ENCODE measurements at places on chromosomes 5 and 9.

- no peak for DNase-seq
Measured at GRCh38 chr5:147327421-147327820, 92.6 kb downstream of the STK32A start.

DNA sequence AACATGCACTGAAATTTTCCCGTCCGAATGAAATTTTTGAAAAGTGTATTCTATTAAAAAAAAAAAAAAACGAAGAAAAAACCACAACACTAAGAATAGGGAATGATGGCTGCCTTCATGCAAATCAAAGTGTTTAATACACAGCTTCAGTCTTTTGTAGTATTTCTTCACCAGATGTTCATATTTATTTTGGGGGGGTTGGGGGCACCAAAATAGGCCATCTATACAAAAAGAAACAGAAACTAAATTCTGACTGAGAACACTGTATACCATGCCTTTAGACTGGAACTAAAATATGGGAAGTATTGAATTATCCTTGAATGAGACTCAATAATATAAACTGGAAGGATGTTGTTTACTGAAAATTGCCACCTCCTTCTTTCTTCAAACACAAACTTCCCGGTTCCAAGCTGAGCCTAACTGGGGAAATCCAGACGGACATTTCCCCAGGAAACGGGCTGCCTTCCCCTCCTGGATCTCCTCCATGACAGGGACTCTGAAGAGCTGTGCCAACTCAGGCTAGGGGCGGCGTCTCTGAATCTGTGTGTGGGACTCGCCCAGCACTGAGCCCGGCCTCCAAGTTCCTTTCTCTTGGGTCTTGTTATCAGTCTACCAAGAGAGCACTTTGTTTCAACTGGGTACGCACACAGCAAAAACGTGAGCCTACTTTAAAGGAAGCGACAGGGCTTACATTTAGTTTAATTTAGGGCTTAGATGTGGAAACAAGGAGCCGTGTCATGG lies 511.3 kb upstream of the ADAMTS16 start:
- DNase-seq, result no peak

DNA sequence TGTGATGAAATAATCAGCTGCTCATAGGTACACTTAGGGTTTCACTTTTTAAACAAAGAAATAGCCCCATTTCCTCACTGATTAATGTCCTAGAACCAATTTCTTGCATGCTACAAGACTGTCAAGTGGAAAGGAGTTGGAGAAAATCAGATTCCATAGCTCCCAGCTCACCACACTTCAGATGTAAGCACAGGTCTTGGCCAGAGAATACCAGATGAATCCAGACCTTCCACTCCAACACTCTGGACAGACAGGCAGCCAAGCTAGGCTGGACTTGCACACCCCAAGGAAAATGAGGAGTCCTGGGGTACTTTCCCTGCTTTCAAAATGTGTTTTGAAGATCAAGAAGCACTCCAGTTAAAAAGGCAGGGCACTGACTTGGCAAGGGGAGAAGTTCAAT lies 68.5 kb downstream of the KLHL3 start:
- DNase-seq, result no peak

- no peak for DNase-seq
Measured at GRCh38 chr5:82599692-82600091, 321.5 kb upstream of the RPS23 start.

DNA sequence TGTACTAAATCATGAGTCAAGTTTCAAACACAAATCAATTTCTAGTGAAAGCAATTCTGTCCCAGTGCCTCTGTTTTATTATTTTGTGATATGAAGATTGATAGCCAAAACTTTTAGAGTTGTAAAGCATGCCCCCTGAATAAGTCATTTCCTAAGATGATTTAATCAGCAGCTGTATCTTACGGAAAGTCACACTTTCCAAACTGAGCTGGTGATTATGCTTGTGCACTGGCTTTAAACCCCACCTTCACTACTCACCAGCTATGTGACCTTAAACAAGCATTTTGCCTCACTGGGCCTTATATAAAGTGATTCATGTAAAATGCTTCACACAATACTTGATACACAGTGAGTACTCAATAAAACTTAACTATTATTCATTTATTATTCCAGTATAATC lies 78.1 kb downstream of the EDIL3 start:
- no peak for DNase-seq

DNA sequence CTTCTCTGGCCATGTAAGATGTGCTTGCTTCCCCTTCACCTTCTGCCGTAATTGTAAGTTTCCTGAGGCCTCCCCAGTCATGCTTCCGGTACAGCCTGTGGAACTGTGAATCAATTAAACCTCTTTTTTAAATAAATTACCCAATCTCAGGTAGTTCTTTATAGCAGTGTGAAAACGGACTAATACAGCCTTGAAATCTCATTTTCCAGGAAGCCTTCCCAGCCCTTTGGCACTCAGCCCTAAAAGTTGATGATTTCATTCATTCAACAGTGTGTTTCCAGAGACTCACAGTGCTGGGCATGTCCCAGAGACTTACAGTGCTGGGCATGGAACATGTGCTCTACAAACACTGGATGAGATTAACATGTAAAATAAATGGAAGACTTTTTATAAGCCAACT lies 135.8 kb downstream of the DCP2 start:
- no peak for DNase-seq

- DNase-seq, result no peak
Measured at GRCh38 chr9:22718653-22719052, 272.0 kb downstream of the DMRTA1 start.

DNA sequence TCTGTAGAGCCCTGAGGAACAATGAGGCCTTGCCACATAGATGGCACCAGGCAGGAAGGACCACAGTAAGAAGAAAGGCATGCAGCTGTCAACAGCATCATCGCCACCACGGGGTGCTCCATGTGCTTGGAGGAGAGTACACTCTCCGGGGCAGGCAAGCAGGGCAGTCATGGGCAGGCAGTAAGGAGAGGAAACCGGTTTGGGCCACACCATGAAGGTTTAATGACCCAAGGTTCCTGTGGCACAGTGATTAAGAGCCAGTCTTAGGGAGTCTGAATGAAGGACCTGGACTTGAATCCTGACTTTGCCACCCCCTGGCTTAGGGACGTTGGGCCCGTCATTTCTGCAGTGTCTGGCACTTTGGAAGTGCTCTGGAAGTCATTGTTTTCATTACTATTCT lies 80.6 kb upstream of the ZBTB43 start:
- no peak for DNase-seq

GRCh38 chr9:16509997-16510396 lies 360.5 kb downstream of the BNC2 start:
- DNase-seq, result no peak

GRCh38 chr5:81007637-81008027 lies 47.5 kb downstream of the RASGRF2 start:
- no peak for DNase-seq

- no peak for DNase-seq
Measured at GRCh38 chr5:43572357-43572756, 15.5 kb upstream of the PAIP1 start.

DNA sequence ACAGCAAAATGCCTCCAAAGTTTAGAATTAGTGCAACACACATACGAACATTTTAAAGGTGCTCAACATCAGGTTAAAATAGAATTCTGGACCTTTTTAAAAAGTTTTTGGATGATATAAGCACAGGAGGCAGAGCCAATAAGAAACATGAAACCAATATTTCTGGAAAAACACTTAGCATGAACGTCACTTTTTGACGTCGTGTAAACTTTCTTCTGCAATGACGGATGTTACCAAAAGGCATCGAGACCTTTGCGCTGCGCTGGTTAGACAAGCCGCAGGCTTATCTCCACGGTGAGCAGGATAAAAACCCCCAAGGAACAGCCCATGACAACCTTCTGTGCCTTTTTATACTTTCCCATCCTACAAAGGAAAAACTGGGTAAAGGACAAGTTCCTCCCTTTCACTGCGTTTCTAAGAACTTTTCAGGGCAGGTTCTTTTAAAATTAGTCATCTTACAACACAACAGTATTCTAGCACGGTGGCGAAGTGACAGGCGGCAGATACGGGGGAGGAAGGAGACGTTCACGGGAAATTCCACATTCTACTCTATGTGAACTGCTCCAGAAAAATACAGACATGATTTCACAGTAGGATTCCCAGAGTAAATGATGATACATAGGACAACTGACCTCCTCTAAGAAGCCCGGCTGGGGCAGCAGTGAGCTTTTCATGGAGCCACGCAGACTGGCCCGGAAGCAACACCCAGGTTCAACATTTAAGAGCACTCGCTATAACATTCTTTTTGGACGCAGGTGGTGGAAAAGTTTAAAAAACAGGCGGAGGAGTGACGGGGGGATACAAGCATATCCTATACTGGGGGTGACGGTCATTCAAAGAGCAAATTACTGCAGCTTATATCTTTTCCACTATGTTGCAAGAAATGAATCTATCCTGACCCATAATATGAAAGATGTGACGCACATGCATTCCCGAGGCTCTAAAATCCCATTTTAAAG lies 52.4 kb downstream of the USP20 start:
- no peak for DNase-seq

DNA sequence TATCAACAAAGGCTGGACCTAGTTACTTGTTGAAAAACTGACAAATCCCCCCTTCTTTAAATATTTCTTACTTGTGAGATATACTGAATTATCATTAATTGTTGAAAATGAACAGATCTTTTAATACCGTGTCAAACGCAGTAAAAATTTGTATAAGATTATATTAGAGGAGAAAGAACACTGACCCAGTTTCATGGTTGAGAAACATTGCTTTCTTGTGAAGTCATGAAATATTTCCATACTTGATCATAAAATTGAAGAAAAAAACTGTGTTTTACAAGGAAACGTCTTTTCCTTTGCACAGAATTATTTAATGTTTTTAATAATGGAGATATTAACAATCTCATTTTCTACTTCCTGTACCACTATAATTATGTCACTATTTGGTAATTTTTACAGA lies 45.8 kb downstream of the MOCS2 start:
- DNase-seq, result no peak

DNA sequence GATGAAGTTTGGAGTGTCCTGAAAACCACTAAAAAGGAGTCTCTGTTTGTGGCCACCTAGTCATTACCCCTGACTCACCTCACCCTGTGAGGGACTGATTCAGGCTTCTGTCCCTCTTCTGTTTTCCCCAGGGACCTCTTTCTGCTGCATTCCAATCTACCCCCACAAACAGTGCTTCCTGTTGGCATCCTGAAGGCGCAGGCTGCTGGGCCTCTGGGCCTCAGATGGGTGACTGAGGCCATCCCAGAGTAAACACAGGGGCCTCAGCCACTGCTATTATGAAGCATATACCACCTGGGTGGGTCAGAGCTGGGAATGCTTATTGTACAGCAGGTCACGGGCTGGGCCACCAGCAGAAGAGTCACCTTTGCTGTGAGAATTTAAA lies 20.0 kb downstream of the MORN5 start:
- DNase-seq, result no peak

DNA sequence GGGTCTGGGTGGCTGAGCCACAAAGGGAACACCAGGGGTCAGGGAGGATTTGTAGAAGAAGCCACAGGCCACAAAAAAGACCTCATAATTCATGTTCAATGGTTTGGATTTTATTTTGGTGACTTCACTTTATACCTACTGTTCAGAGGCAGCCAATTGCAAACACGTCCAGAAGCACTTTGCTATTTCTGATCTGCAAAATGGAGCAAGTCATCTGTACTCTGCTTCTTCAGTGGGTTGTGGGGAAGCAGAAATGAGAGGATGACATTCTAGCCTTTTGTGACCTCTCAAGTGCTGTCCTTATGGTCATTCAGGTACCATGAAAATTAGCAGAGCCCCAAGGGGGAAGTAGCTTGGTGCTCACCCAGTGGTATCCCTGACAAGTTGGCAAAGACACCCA lies 2.5 kb upstream of the KCNIP1 start:
- DNase-seq, result no peak

- DNase-seq, result no peak
Measured at GRCh38 chr5:54357408-54358058, 47.2 kb upstream of the ARL15 start.

- no peak for DNase-seq
Measured at GRCh38 chr9:132487980-132488535, 78.0 kb downstream of the CFAP77 start.

GRCh38 chr9:105832096-105832710 lies 137.9 kb downstream of the TMEM38B start:
- DNase-seq, result no peak

GRCh38 chr5:62143268-62144229 lies 162.5 kb upstream of the KIF2A start:
- peak; percentile 30 for DNase-seq

- no peak for DNase-seq
Measured at GRCh38 chr9:37931592-37931991, 27.7 kb upstream of the SLC25A51 start.

DNA sequence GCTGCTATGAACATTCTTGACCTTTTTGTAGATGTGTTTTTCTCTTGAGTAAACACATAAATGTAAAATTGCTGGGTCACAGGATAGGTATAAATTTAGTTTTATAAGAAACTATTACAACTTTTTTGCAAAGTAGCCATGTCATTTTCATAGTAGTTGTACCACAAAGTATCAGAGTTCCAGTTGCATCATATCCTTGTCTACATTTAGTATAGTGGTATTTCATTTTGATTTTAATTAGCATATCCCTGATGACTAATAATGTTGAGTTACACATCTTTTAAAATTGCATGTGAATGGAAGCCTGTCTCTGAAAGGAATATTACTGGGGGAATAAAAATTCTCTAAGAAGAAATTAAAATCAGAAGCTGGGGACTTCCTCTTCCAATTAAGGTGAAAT lies 85.4 kb downstream of the TMEM161B start:
- DNase-seq, result no peak

- DNase-seq, result no peak
Measured at GRCh38 chr5:123350742-123351141, 72.5 kb downstream of the CEP120 start.

- DNase-seq, result no peak
Measured at GRCh38 chr5:370311-370958, 48.9 kb downstream of the AHRR start.

GRCh38 chr5:1895739-1896420 lies 13.2 kb upstream of the IRX4 start:
- no peak for DNase-seq

- DNase-seq, result no peak
Measured at GRCh38 chr9:92717201-92718085, 47.2 kb downstream of the BICD2 start.

- no peak for DNase-seq
Measured at GRCh38 chr9:38202336-38202938, 133.4 kb upstream of the SHB start.

DNA sequence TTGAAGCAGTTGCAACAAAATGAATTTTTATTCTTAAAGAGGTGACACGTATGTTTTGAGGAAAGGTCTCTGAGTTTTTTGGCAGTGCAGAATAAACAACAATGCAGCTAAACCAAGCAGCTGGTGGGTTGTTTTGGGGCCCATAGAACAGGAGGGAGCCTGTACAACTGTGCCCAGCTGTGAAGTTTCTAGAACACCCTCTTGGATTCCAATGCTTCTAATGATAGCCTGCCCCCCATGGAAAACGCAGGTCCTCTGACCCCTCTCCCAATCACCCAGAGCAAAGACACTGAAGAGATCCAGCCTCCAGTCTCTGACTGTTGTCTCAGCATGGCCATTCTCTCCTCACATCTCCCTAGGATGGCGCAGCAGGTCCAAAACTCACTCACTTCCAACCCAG lies 150.9 kb downstream of the MARCHF11 start:
- no peak for DNase-seq

- peak; percentile 10 for DNase-seq
Measured at GRCh38 chr9:68970151-68970550, 43.8 kb downstream of the PRKACG start.

- DNase-seq, result no peak
Measured at GRCh38 chr5:1003296-1003937, 5.2 kb upstream of the NKD2 start.

- DNase-seq, result no peak
Measured at GRCh38 chr9:87157366-87158031, 210.2 kb upstream of the GAS1 start.
